ENCODE measurements at places on chromosomes 3 and 15. TPM values are rescaled to one million over a fixed set of nuclear protein-coding genes. Genes with fewer than 3 reads are reported as not detected.

The GOLGA8O gene
- 0.10 TPM for total RNA-seq

The CNTN4 gene
- not detected for total RNA-seq

The TMC3 gene
- not detected for total RNA-seq

The DPPA4 gene
- total RNA-seq, result 0.10 TPM

The FANCD2 gene
- total RNA-seq, result 32.3 TPM

The KLHL18 gene
- total RNA-seq, result 27.1 TPM

The ZBED2 gene
- total RNA-seq, result not detected

The IMPG2 gene
- under 0.01 TPM for total RNA-seq
